NCI-H524 (cell line): ENCODE measurements at places on chromosomes 1 and 21.
A peak's percentile ranks its signal among the peaks of the same experiment; 100 is the strongest.

DNA sequence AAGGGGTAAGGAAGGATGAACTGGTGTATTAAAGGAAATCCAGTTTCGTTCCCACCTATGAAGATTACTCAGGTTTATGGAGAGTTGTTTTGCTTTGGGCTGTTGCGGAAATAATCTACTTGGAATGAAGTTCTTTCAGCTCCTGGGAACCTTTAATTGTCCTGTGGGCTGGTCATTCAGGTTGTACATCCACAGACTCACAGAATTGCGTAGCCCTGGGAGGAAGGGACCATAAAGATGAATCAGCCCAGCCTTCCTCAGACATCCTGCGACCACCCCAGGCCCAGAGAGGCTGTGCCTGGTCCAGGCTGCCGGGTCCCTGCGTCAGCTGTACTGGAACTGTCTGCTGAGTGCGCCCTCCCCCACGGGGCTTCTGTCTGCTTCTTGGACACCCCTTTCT, 72.7 kb downstream of the GALNT2 start:
- no peak for DNase-seq

GRCh38 chr1:6048179-6048867, 2.6 kb downstream of the KCNAB2 start:
- DNase-seq = no peak

DNA sequence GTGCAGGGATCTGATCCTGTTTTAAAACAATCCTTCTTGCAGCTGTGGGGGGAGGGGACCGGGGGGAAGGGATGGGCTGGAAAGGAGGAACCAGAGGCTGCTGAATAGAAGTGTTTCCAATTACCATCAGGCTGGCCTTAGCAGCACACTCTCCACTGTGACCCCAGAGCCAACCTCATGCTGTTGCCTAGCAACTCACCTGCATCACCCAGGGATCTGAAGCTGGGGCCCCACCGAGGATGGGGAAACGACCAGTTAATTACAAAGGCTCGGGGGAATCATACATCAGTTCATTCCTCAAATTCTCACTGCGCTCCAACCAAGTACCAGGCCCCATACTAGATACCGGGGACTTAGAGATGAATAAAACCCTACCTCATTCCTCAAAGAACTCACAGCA, 11.9 kb upstream of the GPX7 start:
- no peak for DNase-seq

DNA sequence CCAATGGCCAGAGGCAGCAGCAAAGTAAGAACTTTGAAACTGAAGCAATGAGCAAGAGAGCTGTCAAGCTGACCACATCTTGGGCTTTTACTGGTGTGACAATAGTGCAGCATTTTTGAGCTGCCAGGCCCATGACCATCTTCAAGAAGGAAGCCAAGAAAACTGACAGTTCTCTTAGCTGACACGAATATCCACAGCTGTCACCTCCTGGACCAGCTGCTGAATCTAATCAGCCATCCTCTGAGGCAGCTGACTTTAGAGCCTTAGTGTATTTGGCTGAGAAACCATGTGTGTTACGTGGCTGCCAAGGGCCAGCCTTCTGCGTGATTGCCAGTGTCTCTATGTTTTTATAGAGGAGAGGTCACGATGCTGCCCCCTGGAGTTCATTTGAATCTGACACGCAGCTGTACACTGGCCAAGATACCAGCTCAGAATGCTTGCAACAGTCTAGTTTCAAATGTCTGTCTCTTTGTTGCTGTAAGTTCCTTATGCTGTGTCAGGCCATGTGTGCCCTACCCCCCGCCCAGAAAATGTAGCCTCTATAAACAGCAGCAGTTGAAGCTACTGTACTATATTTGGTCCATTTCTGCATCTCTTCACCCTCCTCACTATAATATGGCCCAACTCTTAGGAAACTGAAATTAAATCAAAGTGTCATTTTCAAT, 39.7 kb downstream of the PALMD start:
- peak; percentile 78 for DNase-seq

DNA sequence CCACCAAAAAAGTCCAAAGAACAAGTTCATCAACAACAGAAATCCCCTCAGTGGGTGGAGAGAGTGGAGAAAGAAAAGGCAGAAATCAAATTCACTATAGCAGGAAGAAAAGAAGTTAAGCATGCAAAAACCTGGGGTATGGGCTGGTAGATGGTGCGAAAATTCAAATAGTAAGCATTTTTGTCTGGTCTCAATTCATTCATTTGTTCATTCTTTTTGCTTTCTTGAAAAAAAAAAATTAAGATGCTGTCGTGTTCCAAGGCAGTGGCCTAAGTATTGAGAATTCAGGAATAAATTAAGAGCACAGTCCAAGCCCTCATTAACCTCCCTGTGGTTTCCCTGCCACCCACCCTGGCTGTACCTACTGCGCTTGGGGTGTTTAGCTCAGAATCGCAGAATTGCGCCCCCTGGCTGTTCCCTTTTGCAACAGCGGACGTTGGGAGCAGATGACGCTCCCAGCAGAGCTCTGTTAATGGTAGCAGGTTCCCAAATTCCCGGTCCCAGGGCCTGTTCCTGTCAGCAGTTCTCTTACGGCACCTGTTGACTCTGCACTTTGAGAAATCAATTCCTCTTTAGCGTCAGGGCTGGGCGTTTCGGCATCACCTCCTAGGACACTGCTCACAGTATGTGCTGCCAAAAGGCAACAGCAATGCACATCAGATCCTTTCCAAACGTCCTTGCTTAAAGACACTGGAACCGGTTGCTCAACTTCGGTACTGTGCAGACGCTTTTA, 34.0 kb upstream of the SSX2IP start:
- no peak for DNase-seq
